ENCODE measurements at places on chromosomes 12 and 14.

DNA sequence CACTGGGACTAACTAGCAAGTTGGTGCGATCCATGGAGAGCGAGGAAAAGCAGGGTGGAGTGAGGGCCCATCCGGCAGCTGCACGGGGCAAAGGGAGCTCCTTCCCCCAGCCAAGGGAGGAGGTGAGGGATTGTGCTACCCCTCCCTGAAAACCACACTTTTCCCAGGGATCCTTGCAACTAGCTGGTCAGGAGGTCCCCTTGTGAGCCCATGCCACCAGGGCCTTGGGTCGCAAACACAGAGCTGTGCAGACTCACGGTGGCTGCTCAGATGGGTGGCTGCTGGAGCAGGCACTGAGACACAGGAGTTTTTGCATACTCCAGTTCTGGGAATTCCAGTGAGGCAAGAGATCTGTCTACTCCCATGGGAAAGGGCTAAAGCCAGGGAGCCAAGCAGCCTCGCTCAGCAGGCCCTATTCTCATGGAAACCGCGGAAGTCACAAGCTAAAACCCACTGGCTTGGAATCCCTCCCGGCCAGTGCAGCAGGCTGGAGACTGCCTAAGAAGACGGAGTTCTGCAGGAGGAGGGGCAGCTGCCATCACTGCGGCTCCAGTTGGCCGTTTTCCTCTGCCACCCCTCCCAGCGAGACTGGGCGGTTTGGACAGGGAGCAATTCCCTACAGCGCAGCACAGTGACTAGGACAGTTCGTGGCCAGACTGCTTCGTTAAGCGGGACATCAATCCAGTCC lies 10.9 kb upstream of the ZNF705A start:
- peak; percentile 92 for DNase-seq

GRCh38 chr14:28952666-28953065 lies 186.1 kb downstream of the FOXG1 start:
- no peak for DNase-seq

- peak; percentile 93 for DNase-seq
These were observed 4.5 kb upstream of the LTBP2 start for GRCh38 chr14:74616507-74616906.

DNA sequence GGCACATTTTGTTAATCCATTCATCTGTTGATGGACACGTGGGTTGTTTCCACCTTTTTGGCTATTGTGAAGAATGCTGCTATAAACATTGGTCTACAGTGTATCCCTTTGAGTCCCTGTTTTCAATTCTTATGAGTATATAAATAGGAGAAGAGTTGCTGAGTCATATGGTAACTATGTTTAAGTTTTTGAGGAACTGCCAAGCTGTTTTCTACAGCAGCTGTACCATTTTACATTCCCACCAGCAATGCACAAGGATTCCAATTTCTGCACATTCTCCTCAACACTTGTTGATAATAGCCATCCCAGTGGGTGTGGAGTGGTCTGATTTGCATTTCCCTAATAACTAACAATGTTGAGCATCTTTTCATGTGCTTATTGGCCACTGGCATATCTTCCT lies 6.9 kb upstream of the SVOP start:
- DNase-seq: peak; percentile 48

DNA sequence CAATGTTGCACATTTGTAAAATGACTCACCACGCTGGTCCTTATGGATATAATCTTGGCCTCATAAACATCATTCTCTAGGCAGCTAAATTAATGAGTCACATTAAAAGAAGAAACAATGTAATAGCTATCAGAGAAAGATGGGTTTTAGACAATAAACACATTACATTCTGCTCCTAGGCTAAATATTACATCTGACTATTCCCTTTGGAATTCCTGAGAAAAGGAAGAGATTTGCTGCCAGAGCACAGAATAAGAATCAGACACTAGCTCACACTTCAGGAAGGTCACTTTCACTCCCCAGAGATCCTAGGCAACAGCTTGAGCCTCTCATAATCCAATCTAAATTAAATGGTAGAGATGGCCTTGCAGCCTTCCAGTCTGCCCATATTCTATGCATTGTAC lies 218.2 kb downstream of the PTPRO start:
- peak; percentile 88 for DNase-seq

DNA sequence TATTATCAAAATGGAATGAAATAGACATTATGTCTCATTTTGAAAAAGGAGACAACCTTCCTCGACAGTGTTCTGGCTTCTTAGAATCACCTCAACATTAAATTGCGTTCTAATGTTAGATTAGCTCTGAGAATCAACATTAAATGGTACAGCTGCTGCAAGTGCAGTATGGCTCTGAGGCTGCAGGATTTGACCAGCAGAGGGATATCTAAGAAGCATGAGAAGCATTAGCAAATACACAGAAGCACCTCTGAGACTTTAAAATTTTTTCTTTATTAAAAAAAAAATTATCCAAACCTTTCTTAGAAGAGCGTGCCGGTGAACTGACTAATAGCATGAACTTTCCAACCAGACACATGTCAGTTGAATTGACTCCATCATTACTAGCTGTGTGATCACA lies 253.4 kb upstream of the LRIG3 start:
- no peak for DNase-seq

- DNase-seq: no peak
These were observed 51.5 kb upstream of the DYNC1H1 start for GRCh38 chr14:101912841-101913240.

DNA sequence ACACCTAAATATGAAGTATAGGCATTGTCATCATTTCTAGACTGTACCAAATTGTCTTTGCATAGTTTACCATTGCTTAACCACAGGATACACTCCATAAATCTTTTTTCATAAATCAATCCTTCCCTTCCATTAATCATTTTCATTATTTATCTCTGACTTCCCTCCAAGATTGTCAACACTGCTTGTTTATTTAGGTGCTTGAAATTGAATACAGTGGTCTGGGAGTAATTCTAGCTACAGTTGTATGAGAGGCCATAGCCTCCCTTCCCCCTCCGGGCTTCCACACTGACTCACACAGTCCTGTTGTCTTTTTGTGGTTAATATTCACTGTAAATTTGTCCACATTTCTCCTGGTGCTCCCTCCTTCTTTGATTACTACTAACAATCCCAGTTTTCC lies 114.2 kb upstream of the ARID2 start:
- peak; percentile 76 for DNase-seq

GRCh38 chr12:26800858-26801257 lies 32.1 kb downstream of the ITPR2 start:
- no peak for DNase-seq

GRCh38 chr14:87034680-87035079 lies 958.3 kb downstream of the GALC start:
- DNase-seq: no peak

DNA sequence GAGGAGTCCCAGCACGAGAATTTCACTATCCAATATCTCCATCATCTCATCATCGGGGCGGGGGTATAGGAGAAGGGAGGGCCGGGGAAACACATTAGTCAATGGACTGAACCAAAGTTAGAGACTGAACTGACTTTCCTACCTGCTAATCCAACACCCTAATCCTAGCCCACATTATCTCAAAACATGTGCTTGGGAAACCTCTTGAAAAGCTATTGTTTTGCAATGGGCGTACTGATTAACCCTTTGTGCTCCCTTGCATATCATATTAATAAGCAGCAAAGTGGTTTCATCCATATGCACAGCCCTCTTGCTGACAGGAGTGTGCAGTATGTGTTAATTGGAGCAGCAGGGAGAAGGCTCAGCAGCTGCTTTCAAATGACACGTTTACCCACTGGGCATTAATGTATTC lies 125.7 kb upstream of the GRIP1 start:
- no peak for DNase-seq

DNA sequence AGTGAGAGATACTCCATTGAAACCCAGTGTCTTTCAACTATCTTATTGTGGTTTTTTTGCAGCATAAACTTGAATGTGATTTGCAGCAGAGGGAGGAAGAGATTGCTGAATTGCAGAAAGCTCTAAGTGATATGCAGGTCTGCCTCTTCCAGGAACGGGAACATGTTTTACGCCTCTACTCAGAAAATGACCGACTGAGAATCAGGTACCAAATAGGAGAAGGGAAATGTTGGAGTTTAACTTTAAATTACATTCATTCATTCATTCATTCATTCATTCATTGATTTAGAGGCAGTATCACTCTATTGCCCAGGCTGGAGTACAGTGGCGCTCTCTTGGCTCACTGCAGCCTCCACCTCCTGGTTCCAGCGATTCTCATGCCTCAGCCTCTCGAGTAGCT lies 17.0 kb downstream of the CCDC77 start:
- DNase-seq: no peak

DNA sequence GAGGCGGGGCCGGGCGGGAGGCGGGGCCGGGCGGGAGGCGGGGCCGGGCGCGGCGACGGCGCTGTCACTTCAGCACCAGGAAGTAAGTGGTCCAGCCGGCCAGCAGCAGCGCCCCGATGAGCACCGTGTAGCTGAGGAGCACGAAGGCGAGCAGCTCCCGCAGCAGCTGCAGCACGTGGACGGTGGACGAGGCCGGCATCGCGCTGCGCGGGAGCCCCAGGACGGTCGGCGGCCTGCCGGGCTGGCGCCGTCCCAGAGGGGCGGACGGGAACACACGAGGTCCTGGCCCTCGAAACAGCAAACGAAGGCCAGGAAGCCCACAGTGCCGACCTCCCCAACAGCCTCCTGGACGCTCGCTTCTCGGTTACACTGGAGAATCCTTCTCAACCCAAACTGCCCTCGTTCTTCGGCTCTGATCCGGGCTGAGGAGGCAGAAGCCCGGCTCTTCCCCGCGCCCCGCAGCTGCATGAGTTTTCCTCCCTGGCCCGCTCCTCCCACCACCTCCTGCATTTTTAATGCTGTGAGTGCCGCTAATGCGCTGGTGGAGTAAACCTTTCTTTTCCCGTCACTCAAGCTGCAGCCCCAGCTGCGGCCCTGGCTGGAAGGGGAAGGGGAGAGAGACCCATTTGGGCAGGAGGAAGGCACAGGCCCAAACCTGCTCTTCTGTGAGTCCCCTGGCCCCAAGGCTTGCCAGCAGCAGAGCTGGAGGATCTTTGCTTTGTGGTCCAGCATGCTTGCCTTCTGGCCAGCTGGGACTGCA lies 694 bp upstream of the DIABLO start:
- DNase-seq: no peak

DNA sequence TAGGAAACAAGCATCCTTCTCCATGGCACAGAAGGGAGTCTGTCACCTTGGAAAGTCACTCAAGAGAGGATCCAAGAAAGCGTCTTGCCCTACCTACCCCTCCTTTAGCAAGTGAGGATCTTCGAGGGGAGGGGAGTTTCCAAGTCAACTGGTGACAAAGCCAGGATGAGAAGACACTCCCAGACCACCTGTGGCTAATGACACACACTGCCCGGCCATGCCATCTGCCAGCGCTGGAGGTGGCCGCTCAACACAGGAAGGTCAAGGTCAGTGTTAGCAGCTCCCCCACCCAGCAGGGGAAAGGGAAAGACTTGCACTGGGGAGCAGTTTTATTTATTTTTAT lies 41.3 kb downstream of the ELK3 start:
- no peak for DNase-seq

DNA sequence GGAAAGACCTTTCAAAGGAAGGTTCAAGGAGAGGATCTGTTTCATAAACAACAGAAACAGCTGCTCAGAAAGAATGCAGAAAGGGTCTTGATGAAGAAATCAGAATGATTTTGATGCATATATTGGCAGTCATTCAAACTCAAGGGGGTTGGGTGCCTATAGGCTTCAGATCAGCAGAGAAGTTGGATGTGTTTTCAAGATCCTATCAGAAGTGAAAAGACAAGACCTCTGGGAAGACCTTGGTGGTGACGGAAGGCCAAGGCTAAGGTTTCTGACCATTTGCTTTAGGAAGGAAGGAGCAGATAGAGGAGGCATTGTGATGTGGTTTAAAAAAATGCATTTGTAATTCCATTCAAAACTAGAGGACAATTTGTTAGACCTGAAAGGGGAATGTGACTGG lies 15.2 kb upstream of the PTPRB start:
- peak; percentile 58 for DNase-seq

GRCh38 chr14:53620317-53620716 lies 336.3 kb downstream of the BMP4 start:
- DNase-seq: peak; percentile 63
